ENCODE measurements at places on chromosomes 7 and 10.

GRCh38 chr10:97729014-97729413, 7.9 kb upstream of the ZFYVE27 start:
- no peak for DNase-seq

DNA sequence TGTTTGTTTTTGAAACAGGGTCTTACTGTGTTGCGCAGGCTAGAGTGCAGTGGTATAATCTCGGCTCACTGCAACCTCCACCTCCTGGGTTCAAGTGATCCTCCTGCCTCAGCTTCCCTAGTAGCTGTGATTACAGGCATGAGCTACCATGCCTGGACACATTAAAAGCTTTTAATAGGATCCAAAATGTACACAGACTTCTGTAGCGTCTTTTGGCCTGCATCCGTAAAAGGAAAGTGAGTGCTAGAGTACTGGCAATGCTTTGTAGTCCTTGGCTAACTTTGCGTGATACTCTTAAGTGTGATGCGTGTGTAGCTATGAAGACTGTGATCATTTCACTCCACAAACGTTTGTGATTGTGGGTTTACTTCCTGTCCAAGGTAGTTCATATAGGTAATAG, 13.3 kb downstream of the ZRANB1 start:
- DNase-seq: no peak

GRCh38 chr7:116706668-116707126, 34.7 kb downstream of the MET start:
- no peak for DNase-seq

GRCh38 chr10:14173706-14174594, 156.8 kb downstream of the FRMD4A start:
- peak; percentile 66 for DNase-seq

DNA sequence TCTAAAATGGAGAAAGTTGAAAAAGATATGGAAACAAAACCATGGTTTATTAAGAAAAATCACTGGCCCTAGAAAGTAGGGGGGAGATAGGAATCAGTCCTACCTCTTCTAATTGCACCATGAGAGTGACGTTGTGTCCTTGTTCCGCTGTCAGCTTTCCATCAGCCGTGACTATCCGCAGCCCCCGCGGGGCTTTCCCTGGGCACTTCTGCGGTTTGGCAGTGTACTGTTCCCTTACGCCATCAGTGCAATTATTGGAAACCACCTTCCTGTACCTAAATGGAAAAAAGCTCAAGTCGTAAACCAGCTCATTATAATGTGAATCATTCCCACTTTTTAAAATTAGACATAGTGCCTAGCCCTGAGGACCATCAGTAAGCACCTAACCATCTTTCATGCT, 512.2 kb downstream of the SORCS1 start:
- DNase-seq: no peak

- DNase-seq: no peak
Observed at GRCh38 chr7:22477876-22478450, 22.0 kb downstream of the STEAP1B start.

GRCh38 chr10:118282670-118283069, 59.5 kb downstream of the FAM204A start:
- no peak for DNase-seq

- no peak for DNase-seq
Observed at GRCh38 chr7:159209429-159209828, 64.8 kb upstream of the VIPR2 start.

- DNase-seq: no peak
Observed at GRCh38 chr7:1071731-1072254, 16.1 kb upstream of the GPER1 start.

GRCh38 chr7:17436126-17436525, 137.7 kb downstream of the AHR start:
- DNase-seq: no peak

GRCh38 chr7:89029864-89030263, 234.3 kb upstream of the TEX47 start:
- no peak for DNase-seq

DNA sequence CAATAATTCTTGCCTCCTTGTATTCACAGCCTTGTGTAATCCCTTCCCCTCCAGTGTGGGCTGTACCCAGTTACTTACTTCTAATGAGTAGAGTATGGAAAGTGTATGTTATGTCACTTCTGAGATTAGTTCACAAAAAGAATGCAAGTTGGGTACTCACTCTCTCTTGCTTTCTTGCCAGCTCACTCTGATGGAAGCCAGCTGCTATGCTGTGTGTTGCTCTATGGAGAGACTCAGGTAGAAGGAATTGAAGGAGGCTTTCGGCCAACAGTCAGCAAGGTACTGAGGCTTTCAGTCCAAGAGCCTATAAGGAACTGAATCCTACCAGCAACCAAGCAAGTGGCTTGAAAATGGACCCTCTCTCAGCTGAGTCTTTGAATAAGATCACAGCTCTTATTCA, 9.7 kb upstream of the BICC1 start:
- DNase-seq: no peak

DNA sequence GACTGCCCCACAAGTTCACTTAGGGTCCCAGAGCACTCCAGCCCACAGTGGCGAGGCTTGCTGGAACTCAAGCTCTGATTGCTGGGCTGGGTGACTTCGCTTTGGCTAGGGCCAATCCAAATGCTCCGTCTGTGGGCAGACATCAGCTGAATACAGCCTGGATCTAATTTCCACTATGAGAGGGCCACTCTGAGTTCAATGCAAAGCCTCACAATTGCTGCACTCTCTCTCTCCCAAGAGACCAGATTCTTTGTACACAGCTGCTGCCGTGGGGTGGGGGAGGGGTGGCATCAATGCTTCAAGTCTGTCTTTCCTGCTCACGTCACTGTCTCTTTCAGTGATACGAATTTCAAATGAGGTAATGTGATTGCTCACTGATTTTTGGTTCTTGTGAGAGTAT, 47.3 kb upstream of the BPGM start:
- DNase-seq: peak; percentile 26

- DNase-seq: no peak
Observed at GRCh38 chr7:111516612-111517011, 45.7 kb downstream of the IMMP2L start.

DNA sequence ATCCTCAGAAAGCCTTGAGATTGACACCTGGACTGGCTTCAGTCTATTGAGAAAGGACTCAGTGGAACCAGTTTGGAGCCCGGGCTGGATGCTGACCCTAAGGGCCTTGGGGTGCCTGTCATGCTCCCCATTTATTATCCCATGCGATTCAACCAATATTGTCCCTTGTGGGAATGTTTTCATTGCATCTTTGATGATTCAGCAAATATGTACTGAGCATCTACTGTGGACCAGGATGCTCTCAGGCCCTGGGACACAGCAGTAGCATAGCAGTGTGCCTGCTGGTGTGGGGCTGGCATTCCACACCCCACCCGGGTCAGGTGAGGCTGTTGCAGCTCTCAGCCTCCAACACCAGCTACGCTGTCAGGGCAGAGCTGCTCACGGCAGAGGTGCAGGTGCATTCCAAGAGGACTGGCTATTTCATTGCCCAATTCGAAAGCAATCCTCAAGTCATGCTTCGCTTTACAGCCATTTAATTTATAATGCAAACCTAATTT, 586.0 kb downstream of the TCERG1L start:
- no peak for DNase-seq

- no peak for DNase-seq
Observed at GRCh38 chr7:136086712-136087111, 109.6 kb upstream of the MTPN start.

DNA sequence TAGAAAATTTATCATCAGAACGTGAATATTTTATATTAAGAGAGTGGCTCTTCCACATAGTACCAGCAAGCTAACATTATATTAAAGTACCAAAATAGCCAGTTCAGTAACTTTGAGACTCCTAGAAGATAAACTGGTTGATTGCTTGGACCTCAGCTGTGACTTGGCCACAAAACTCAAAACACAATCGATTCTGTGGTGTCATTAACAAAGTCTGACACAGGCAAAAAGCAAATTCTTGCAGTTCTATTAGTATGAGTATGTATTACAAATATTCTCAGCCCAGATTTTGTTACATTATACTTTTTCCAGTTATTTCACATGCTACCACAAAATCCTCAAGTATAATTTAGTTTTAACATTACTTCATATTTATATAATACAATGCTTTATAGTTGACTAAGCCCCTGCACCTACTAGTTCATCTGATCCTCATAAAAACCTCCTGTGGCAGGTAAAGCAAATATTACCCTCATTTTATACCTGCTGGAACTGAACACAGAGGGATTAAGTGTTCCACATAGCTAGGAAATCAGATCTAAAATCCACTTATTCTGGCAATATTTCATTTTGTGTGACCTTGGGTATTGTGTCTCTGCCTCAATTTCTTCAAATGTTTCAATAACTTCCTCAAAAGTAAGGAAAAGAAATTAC, 279.9 kb upstream of the MKLN1 start:
- no peak for DNase-seq

DNA sequence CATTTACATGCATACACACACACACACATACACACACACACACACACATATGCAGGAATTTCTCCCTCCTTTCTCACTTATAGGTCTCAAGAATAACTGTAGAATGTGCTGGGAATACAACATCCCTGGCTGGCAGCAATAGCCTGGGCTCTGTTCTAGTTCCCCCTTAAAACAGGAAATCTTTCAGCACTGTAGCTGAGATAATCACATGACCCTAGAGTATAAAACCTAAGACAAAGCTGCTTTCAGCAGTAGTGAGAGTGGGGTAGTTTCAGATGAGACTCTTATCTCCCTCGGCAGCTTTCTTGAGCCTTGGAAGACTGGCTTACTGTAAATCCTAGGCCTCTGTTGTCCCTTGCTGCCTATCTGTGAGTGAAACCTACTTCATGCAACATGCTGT, 137.4 kb upstream of the AKR1E2 start:
- DNase-seq: no peak

GRCh38 chr10:65570143-65571010, 1355.5 kb upstream of the LRRTM3 start:
- no peak for DNase-seq

DNA sequence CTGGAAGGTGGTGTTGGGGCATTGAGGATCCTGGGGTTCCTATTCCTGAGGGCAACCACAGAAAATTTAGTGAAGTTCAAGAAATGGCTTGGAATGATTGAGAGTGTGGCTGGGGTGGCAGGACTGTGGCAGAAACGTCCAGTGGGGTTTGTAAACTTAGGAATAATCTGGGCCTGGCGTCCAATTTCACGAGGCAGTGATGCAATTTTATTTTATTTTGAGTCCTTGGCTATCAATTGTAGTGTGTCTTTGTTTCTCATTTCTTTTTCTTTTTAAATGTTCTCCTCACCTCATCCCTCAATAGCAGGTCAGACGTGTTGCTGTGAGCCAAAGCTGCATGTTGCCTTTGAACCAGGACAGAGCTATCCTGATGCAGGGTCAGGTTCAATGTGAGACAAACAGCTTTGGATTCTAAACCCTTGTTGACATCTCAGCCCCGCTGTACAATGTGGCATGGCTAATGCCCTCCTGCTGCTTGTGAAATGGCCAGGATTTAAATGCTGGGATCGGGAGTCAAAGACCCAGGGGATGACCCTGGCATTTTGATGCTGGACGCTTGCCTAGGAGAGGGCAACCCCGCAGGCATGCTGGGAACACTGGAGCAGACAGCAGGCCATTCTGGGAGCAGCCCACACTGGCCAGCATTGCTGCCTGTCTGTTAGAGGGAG, 64.8 kb downstream of the RBM20 start:
- DNase-seq: no peak

GRCh38 chr10:131670341-131670740, 230.5 kb upstream of the PPP2R2D start:
- no peak for DNase-seq

- no peak for DNase-seq
Observed at GRCh38 chr7:106979551-106980357, 64.8 kb upstream of the PRKAR2B start.

DNA sequence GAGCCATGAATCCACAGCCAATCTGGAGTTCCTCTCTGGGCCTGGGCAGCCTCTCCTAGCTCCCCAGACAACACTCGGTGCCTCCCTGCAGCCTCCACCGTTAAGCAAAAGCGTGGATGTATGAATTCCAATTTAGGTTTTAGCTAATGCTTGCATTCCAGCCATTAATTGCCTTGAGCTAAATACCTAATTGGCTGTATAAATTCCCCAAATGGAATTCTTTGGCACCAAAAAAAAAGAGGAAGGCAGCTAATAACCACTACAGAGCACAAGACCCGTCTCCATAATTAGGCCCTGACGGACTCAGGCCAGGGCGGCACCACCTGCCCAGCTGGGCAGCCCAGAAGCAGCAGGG, 140.5 kb downstream of the PTPRN2 start:
- no peak for DNase-seq

- no peak for DNase-seq
Observed at GRCh38 chr10:77190291-77190690, 447.3 kb downstream of the KCNMA1 start.

DNA sequence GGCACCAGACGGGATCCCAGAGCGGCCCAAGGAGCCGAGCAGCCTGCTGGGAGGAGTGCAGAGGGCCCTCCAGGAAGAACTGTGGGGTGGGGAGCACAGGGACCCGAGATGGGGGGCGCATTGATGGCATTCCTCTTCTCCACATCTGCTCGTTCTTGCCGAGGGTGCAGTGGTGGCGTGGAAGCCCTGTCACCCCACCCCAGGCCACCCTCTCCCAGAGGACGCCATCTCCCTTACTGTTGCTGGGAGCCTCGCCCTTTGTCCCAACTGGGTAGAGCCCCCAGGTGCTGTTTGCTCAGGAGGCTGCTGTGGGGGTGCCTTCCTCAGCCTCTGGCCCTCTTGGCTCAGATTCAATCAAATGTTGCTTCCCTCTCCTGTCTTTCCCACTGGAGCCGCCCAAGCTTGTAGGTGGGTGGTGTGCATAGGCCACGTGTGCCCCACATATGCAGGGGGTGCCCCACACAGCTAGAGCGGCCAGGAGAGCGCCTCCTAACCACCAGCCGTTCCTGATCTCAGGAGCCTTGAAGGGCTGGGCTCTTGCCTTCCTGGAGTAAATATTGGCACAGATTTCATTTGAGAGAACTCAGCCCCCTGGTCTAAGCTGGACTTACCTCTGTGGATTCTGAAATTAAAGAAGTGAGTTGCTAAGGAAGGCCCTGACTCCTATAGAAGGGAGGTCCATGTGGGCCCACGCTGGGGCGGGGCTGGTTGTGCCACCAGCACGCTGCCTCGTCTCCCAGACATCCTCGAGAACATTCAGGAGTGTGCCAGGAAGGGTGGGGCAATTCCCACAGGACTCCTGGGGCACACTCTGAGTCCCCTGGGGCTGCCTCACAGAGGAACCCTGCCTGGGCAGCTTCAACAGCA, 39.2 kb downstream of the ZNF467 start:
- DNase-seq: peak; percentile 9

GRCh38 chr7:103964269-103964668, 25.2 kb downstream of the RELN start:
- no peak for DNase-seq

Data from NCI-H345 (cell line).